ENCODE measurements at places on chromosomes 3 and 15. TPM values are rescaled to one million over a fixed set of nuclear protein-coding genes. Genes with fewer than 3 reads are reported as not detected.

Gene GATM
- 96.9 TPM for total RNA-seq

Gene PIERCE2
- 14.9 TPM for total RNA-seq

Gene PLSCR2
- 1.3 TPM for total RNA-seq

Gene GP5
- total RNA-seq, result not detected

Gene CGNL1
- 2.2 TPM for total RNA-seq

Gene IL17RB
- 36.5 TPM for total RNA-seq

Gene ANKRD34C
- not detected for total RNA-seq

Gene ZNF609
- total RNA-seq, result 22.4 TPM

Gene LSG1
- total RNA-seq, result 69.5 TPM

Gene ONECUT1
- not detected for total RNA-seq

Gene CDHR4
- not detected for total RNA-seq

Gene SLC24A5
- total RNA-seq, result not detected

Gene TTLL13
- not detected for total RNA-seq

Gene SUCLG2
- 59.5 TPM for total RNA-seq

Gene FANCD2
- 2.3 TPM for total RNA-seq

Gene CLSTN2
- 1.8 TPM for total RNA-seq

Gene EPB42
- not detected for total RNA-seq

Gene C3orf20
- not detected for total RNA-seq

DNA sequence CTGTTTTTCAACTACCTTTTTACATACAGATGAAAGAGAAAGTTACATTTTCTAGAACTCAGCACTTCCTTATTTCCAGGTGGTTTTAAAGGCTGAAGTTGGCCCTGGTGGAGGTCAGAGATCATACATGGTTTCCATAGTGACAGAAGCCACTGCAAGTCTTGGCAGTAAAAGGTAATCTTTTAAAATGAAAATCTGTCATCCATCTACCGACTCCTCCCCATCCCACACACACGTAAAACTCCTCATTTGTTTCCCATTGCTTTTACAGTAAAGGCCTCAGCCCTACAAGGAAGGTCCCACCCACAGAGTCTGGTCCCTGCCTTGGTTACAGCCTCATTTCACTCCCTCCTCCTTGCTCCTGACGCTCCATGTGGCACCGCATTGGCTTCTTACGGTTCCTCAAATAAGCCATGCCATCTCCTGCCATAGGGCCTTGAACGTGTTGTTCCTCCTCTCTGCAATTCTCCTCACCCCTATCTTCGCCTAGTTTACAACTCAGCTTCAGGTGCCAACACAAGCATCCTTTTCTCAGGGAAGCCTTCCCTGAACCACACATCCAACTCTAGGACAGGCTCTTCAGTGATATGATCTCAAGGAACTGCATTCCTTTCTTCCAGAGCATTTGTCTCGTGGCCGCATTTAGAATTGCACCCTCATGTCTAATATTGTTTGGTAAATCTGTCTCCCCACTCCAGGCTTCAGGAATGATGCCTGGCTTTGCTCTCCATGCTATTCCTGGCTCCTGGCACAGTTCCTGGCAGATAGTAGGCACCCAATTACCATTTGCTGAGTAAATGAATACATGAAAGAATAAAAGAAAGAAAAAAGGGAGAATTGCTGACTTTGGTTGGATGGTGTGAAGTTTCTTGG, 2.6 kb downstream of the CYP19A1 start:
- no peak for DNase-seq

GRCh38 chr3:101512396-101512645, 691 bp downstream of the SENP7 start:
- DNase-seq, result no peak

GRCh38 chr3:67087788-67088187, 89.7 kb downstream of the KBTBD8 start:
- no peak for DNase-seq

- no peak for DNase-seq
Measured at GRCh38 chr3:160544844-160545503, 20.4 kb downstream of the KPNA4 start.

GRCh38 chr3:34056951-34057390, 258.5 kb downstream of the PDCD6IP start:
- DNase-seq, result no peak

DNA sequence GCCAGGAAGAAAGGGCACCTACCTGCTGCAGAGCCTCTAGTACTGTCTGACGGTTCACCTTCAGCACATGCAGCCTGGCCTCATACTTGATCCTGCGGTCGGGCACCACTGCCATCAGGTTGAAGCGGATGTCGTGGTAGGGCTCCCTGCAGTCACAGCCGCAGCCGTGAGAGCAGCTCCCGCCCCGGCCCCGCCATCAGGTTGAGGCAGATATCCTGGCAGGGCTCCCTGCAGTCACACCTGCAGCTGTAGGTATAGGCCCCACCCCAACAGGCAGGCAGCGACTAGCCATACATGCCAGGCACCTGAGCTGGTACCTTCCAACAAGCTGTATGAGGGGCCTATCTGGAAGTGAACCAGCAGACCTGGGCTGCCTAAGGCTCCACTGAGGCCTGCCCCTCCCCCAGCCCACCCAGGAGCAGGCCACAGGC, 38.7 kb downstream of the SEMA3G start:
- peak; percentile 78 for DNase-seq

DNA sequence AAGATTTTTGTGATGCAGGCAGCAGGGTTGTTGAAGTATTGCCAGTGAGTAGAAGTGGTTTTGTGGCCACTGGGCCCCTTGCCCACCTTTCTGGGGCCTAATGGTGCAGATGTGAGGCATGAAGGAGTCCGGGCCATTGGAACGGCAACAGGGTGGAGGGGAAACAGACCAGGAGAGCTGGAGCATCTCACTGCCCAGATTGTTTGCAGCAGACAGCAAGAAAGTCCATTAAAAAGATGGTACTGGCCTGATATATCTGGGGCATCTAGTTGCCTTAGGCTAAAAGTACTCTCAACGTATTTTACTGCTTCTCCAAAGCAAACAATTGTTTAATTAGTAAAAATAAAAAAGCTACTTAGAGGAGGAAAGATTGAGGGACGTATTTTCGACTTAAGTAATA, 298.4 kb downstream of the SATB1 start:
- DNase-seq, result no peak

GRCh38 chr3:180926526-180926925, 14.1 kb downstream of the FXR1 start:
- no peak for DNase-seq

DNA sequence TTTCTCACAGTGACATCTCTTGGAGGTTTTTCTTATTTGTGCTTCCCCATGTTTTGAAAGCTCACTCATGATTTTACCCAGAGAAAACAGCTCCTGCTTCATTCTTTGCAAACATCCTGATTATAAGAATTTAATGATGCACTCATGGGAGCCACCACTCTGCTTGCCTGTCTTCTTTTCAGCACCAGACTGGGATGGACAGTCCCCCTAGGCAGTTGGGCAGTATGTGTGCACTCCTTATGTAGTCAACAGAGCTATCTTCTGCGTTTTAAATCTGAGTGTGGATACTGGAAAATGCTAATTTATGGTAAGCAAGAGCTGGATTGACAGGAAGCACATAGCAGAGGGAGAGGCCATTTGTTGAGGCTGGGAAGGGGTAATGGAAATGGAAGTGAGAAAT, 276.1 kb downstream of the AGBL1 start:
- no peak for DNase-seq

DNA sequence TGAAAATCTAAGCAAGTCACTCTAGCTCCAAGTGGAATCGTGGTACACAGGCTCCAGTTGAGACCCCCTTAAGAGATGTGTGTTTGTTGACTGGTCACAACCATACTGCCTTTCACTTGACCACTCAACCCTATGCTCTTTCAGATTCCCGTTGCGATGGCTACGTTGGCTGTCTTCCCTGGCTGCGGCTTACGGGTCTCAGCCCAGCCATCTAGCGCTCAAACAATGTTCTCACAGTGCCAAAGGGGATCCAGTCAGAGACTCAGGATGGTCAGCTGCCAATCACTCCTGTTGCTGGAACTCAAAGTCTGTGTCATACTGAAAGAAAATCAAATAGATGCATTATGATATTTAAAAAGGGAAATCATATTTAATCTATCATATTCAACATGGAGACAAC, 237.6 kb downstream of the ITPR1 start:
- no peak for DNase-seq

- DNase-seq, result no peak
Measured at GRCh38 chr15:39961051-39961450, 27.1 kb downstream of the EIF2AK4 start.

DNA sequence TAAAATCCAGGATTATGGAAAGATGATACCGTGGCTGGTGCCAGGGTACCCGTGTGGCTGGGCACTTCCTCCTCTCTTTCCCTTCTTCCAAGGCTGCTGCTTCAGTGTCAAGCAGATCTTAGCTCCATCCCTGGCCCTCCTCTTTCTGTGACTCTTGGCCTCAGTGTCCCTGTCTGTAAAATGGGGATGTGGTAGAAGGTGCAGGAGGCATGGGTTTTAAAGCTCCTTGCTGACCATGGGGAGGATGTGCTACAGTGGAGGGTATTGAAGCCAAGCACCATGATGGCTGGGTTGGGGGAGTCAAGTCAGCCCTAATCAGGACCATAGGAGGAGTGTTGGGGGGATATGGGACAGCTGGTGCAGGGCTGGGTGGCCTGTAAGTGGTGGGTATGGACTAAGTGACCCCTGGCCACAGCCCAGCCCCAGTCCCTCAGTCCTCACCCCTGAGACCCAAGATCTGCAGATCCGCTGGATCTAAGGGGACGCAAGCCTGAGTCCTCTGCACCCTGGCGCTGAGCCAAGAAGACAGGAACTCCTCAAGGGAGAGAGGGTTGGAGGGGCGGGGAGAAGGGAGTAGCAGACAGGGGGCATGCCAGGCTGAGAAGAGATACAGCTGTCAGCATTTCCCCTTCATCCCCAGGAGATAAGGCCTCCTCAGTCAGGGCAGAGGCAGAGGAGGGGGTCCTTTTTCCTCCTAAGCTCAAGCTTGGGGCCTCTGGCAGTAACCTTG, 12.0 kb downstream of the PTH1R start:
- no peak for DNase-seq

- DNase-seq, result no peak
Measured at GRCh38 chr3:6367171-6367570, 493.7 kb upstream of the GRM7 start.

- no peak for DNase-seq
Measured at GRCh38 chr3:43970351-43970750, 271.3 kb upstream of the TOPAZ1 start.

DNA sequence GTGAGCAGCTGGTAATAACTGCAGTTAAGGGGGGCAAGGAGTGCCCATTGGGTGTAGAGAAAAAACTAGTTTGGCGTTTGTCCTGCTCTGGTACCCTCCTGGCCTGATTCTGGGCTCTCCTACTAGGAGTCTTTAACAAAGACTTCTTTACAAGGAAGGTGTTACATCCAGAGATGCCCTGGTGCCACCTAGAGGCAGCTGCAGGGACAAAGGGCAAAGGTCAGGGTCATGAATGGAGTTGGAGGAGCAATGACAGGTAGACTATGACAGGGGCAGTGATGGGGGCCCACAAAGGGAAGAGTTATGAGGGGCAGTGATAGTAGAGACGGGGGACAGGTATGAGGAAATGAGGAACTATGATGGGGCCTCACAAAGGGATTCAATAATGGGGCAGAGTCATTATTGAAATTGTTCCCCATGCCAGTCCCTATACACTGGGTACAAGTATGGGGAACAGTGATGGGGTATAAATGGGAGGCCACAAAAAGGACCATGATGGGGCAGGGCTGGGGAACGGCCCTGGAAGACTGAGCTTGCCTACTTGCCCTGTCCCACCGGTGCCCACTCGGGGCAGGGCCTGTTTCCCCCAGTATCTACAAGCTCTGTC, 7.9 kb downstream of the CCDC71 start:
- DNase-seq, result peak; percentile 64

DNA sequence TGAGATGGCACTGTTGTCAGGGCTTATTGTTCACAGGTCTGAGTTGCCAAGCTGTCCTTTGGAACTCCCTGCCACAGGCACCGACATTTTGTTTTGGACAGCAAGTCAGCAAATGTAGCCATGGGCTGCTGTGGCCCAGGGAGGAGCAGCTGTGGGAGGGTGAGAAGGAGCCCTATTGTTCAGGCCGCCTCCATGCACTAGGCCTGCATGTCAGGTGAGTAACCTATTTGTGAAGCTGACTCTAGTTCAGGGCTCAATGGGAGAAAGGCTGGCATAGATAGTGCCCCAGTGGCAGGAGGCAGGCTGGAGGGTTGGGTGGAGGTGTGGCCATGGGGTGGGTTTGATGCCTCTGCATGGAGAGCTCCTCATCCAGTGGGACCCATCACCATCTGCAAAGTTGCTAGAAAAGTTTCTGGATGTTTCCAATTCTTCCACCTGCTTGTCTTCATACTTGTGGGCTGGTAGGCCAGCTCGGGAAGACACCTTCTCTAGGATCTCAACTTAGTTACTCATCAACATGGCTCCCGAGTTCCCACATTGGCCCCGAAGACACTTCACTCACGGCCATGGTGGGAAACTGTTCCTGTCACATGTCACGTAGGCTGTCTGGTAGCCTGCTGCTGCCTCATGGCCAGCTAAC, 19.5 kb downstream of the AMOTL2 start:
- DNase-seq, result no peak

DNA sequence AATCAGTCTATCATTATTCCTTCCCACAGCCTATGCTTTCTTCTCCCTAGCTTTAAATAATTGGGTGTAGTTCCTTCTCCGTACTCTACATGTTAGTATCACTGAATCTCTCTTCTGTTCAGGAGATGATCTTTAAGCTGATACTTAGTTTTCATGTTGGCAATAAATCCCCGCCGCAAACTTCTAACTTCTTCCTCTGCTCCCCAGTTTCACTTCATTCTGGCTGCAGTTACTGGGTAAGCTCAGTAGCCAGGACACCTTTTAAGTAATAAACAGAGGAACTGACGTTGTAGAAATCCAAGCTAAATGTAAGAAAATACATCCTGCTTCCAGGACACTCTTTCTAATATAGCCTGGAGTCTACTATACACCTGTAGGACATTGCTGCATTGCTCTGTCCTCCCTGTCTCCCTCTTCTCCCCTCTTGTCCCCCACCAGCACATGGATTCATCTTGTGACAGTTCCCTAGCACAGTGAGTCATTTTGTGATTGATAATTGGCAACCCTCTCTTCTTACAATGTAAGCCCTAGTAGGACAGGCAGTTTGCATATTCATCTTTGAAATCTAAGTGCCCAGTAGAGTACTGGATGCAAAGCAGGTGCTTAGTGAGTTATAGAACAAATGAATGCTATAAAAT, 598.2 kb downstream of the UNC13C start:
- no peak for DNase-seq

DNA sequence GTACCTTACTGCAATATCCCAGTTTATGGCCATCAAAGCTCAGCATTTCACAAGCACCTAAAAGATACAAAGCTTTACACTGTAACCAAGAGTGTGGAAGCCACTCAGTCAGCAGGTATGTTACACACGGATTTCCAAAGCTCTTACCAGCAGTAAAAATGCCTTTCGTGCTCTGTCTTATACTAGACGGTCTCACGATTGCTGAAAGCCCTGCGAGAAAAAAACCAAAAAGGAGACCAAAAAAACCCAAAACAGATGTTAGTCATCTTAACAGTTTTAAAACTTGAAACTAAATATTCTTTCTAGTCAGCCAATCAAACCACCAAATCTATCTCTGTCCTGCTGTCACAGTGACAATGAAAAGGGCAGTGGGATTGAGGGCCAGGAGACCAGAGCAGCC, 39.0 kb downstream of the TAMM41 start:
- DNase-seq, result no peak

GRCh38 chr15:98442379-98442833, 205.9 kb upstream of the IGF1R start:
- DNase-seq, result peak; percentile 45

- no peak for DNase-seq
Measured at GRCh38 chr3:39398700-39399099, 7.8 kb upstream of the RPSA start.

GRCh38 chr15:99753066-99753465, 19.8 kb upstream of the LYSMD4 start:
- DNase-seq, result no peak

Data from transverse colon (tissue), 4 donors.